ENCODE measurements at places on chromosomes 4 and X.

DNA sequence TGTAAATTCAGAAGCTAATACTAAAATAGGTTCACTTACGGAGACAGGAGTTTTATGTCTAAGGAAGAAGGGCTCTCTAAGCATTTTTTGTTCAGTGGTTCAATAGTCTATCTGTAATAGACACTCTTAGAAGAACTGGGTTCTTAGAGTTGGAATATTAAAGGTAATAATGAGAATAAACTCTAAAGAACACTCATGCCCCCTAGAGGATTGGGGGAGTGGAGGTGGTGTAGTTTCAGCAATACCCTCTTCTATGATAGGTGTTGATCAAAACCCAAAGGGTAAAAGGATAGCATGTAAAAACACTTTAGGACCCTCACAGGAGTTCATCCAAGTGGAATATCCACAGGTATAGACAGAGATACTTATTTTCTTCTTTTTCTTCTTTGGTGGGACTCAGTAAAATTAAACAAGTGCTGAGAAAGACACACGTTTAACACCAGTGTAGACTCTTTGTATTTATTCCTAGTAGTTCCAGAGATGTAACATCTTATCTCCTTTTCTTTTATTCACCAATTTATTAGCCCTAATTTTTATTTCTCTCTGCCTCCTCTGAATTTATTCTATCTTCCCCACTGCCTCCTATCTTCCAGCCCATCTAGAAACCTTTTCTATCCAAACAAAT lies 25.7 kb upstream of the MND1 start:
- peak; percentile 68 for DNase-seq

DNA sequence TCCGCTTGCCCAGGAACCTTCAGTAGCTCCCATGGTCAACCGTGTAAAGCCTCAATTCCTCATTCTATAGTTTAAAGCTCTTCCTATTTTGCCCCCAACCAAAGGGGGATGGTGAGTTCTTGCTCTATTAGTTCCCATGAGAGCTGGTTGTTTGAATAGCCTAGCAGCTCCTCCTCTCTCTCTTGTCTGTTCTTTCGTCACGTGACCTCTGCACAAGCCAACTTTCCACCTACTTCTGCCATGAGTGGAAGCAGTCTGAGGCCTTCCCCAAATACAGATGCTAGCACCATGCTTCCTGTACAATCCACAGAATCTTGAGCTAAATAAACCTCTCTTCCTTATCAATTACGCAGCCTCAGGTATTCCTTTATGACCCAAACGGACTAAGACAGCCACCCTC lies 42.8 kb downstream of the ANXA5 start:
- no peak for DNase-seq

DNA sequence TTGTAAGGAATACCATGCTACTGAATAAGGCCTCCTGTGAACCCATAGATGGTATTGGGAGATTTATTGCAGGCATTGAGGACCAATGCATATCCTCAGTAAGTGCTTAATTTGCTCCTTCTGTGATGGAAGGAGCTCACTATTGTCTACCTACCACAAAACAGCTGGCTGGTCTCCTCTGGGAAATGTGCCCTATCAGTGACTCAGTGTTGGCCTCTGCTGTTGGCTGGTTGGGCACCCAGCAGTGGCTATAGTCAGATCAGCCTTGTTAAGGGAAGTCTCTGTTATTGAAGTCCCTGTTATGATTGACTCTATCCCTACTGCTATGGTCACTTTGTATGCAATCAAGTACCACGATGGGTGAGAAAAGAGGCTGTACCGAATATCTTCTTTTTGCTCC lies 27.5 kb upstream of the OTUD4 start:
- no peak for DNase-seq

DNA sequence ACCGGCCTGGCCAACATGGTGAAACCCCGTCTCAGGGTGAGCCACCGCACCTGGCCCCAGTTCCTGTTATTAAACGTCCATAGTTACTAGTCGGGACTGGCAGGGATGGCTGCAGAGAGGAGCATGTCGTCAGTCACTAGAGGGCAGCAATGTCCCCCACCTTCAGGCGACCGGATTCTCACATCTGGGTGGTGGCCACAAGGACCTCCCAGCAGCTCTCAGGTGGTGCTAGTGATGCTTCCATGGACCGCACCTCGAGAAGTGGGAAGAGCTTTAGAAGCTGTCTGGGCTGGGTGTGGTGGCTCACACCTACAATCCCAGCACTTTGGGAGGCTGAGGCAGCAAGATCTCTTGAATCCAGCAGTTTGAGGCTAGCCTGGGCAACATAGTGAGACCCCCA lies 13.3 kb upstream of the IL3RA start:
- peak; percentile 58 for DNase-seq

DNA sequence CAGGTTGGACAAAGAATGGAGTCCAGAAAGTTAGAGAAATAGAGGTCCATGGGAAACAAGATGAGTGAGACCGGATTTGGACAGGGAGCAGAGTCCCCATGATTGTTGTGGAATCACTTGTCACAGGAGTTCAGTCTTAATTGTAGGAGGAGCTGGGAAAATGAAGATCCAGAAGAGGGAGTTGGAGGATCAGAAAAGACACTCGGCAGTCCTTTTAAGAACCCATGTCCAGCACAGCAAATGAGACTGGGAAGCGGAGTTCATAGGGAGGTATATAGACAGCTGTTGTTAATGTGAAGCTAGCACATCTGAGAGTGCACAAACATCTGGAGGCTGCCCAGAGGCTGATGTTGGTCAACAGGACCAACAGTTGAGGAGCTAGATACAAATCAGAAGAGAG lies 111.4 kb upstream of the RXFP1 start:
- peak; percentile 2 for DNase-seq
